ENCODE measurements at places on chromosomes 7 and 10.

DNA sequence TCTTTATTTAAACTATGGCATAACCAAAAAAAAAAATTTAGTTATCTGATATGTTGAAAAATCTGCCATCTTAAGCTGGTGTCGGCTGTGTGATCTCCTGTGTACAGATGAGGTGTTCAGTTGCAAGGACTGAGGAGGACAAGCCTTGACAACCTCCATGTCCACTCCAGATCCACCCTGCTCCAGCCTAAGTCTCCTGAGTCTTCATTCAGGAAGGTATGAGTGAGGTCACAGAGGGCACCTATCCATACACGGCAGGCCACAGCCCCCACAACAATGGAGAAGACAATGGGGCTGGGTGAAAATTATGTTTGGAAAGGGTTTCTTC is 16.1 kb downstream of the TARP start:
- DNase-seq: no peak

DNA sequence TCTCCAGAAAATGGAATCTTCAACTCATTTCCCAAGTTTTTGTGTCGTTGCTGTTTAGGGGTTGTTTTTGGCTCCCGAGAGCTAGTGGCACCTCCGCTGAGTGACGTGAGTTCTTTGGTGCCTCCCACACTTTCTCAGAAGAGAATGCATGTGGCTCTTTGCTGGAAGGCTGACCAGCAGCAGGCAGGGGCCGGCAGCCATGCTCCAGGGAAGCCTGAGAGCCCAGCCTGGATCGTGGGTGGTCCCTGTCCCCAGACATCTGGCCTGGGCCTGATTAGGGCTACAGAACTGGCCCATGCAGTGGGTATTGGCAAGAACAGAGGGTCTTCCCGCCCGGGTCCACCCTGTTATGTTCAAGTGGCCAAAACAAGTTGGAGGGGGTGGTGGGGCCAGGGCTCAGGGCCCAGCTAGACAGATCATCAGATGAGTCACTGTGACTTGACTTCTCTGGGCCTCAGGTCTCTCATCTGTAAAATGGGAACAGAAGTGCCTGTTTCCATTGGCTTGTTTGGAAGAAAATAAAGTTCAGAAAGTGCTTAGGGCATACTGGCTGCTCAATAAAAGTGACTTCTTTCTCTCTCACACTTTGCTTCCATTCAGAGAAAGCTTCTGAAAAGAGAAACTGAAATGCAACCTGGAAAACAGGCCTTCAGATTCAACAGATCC is 83.1 kb downstream of the STRA8 start:
- no peak for DNase-seq

DNA sequence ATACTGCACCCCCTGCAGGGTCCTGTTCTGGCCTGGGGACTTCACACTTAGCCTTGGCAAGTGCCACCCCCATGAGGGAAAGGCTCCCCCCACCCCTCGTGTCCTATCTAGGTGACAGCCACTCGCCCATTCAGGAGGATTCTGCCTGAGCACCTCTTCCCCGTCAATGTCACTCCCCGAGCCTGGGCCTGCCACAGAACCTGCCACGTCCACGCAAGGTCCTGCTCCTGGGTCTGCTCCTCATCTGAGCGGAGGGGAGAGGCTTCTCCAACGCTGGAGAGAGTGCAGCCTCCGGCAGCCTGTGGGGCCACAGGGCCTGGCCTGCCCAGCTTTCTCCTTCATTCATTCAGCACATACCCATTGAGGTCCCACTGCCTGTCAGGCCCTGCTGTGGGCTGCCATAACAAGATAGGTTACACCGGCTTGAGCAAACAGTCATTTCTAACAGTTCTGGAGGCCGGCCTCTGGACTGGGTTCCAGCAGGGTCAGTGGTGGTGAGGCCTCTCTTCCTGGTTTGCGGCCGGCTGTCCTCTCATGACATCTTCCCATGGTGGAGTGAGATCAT is 92.0 kb upstream of the RET start:
- no peak for DNase-seq

DNA sequence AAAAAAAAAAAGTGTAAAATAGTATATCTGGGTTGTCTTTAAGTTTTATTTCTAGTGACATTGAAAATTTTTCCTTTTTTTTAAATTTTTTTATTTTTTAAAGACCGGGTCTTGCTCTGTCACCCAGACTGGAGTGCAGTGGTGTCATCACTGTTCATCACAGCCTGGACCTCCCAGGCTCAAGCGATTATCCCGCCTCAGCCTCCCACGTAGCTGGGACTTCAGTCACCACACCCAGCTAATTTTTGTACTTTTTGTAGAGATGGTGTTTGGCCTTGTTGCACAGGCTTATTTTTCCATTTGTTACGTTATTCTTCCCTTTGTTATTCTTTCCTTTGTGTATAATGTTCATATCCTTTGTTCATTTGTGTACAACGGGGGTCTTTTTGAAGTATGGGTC is 30.1 kb downstream of the TSPAN14 start:
- no peak for DNase-seq

GRCh38 chr7:105623378-105623777 is 42.1 kb upstream of the EFCAB10 start:
- no peak for DNase-seq

GRCh38 chr7:96530786-96531185 is 178.9 kb downstream of the SEM1 start:
- DNase-seq: no peak

- no peak for DNase-seq
These were observed 161.4 kb downstream of the CCDC3 start for GRCh38 chr10:12839941-12840611.

All from stimulated activated CD8-positive, alpha-beta memory T cell treated with anti-CD3 and anti-CD28 coated beads, Interleukin-12 subunit alpha, Interleukin-12 subunit beta, amount 100 ng/mL, for 4 hours (primary cell).